Substantia nigra (tissue), 51 donors: ENCODE measurements at places on chromosomes 13 and 19.

DNA sequence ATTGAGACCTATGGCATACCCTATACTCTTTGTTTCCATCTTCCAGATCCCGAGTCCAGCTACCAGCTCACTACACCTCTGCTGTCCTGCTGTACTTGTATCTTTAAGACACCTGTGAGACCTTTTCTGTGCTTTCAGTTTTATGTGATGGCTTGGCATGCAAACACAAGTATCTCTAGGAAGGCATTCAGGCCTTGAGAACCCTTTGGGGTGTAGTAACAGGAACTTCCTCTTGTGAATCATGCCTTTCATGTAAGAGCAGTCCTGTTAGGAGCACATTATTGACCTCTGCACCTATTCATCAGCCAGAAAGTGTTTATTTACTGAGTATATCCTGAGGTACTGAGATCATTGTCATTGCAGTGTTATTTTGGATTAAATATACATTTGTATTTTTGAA is 87.0 kb upstream of the HTR2A start:
- DNase-seq, result no peak

GRCh38 chr13:101179021-101179420 is 237.3 kb downstream of the NALCN start:
- no peak for DNase-seq

GRCh38 chr13:79519255-79519654 is 38.3 kb downstream of the NDFIP2 start:
- no peak for DNase-seq

GRCh38 chr13:79385694-79386093 is 20.4 kb downstream of the RBM26 start:
- no peak for DNase-seq

GRCh38 chr13:69487576-69487975 is 620.0 kb upstream of the ATXN8OS start:
- no peak for DNase-seq
